CD4-positive, alpha-beta T cell treated with Interleukin-17A for 1 hour (primary cell): ENCODE measurements at places on chromosomes 3 and 15.

DNA sequence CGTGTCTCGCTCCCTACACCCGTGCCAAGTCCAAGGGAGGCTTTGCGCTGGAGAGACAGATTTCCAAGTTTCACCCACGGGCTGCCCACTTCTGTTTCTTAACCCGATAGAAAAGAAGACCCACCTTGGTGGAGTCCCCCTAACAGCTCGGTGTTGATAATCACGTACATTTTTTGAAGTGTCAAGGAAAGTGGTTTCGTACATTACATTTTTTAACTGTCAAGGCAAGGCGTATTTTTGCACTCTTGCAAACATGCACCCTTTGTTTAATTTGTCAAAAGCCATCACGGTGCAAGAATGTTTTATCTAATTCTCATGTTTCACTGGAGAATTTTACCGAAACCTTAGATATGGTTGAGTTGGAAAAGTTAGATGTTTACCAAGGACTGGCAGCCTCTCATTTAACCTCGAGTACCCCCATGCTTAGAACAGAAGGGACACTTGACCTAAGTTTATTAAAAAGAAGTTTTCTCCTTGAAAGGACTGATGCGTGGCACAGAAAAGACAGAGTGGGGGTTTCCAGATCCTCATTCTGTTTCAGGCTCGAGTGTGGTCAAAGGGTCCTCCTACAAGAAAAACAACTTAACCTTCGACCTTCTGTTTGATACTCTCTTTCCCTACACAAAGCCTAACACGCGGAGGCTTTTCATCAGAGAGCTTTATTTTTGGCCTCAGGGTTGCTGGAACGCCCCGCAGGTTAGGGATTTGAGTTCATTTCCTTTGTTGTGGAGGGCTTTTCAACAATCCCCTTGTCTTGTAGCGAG lies 882 bp downstream of the GXYLT2 start:
- no peak for DNase-seq

DNA sequence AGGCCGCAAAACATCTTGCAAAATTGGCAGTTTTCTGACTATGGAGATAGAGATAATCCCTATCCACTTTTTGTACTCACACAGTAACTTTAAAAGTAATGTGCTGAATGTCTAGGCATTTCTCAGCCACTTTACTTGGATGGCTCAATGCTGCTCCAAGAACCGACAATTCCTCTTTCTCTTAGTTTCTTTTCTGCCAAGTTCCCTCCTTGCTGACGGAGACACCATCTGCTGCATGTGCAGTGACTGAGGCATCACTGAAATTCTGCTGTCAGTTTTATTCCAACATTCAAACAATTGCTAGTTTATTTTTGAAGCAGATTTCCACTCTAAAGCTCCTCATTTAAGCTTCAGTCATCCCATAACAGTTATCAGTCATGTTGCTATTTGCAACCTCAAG lies 116.0 kb upstream of the RBMS3 start:
- no peak for DNase-seq

DNA sequence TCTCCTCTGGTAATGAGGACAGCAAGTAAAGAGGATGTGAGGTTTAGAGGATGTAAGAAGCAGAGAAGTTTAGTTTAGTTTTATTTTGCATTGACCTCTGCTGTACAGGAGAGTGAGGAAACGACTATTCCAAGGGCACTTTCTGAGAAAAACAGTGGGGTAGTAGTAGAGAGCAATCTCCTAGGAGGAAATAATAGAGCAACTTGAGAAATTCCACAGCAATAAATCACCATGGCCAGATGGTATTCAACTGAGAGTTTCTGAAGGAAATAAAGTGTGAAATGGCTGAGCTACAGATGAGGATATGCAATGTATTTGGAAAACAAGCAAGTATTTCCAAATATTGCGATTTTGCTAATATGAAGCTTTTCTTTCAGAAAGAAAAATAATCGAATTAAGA lies 118.9 kb downstream of the DPH6 start:
- no peak for DNase-seq

GRCh38 chr3:100216713-100217112 lies 44.1 kb upstream of the TBC1D23 start:
- no peak for DNase-seq

- DNase-seq: no peak
These were observed 283.4 kb upstream of the ATP11B start for GRCh38 chr3:182509844-182510460.

DNA sequence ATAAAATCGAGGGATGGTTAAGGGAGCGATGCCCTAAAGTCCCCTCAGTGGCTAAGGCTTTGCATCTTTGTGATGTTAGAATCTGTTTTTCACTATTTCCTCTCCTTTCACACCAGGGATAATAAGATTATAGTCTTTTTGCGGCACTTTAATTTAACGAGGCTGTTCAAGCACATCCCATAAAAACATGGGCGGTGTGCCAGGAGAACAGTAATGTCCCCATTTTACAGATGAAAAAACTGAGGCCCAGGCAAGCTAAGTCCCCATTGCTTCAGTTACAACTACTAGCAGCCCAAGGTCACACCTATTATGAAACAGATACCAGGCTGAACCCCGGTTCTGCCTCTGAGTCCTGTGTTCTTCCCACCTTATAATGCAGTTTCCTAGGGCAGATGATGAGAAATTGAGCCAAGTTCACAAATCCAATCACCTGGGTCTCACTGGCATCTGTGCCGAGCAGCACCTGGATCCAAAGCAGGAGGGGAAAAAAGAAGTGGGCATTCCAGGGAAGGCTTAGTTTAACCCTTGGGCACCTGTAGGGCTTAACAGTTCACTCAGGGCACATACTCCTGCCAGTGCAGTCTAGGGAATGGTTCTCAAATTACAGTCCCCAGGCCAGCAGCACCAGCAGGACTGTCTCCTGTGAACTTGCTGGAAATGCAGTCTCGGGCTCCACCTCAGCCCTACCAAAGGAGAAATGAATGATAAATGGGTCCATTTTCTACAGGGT lies 169.3 kb downstream of the RAB11A start:
- DNase-seq: no peak

DNA sequence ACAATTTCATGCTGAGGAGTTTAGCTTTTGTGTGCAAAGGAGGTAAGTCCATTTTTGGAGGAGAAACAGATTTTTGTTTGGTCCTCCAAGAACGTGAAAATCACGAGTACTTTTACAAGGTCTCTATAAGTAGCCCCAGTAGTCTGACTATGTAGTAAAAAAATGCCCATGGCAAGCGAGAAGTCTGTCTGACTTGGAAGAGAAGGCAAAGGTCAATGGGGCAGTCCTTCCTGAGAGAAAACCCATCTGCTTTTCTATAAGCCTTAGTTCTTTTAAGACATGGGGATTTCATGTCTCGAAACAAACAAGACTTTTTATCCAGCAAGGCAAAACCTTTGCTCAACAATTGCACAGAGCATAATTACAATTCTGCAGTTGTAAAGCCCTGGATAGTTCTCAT lies 183.2 kb downstream of the GAP43 start:
- DNase-seq: no peak

- no peak for DNase-seq
These were observed 320.1 kb downstream of the PYDC2 start for GRCh38 chr3:191781044-191781443.

- no peak for DNase-seq
These were observed 130.9 kb upstream of the IQSEC1 start for GRCh38 chr3:13204177-13204581.

DNA sequence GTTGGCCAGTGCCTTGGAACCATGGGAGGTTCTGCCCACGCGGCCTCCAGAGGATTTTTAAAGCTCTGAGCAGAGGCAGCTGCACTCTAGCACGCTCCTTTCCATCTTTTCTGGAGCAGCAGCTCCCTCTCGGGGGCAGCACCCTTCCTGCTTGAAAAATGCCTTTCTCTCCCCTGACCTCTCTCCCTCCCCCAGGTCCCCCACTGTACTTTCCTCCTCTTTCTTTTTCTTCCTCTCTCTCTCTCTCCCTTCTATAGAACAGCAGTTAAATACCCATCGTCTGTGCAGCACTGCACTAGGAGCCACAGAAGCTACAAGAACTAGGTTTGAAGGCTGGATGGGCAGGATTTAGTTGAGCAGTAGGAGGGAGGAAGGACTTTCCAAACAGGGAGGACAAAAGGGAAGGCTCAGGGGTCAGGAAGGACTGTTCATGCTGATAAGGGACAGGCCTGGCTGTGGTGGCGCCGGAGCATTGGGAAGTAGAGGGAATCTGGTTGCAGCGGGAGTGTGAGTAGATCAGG lies 4.4 kb downstream of the ALPK3 start:
- no peak for DNase-seq

GRCh38 chr3:116492379-116492778 lies 47.1 kb upstream of the LSAMP start:
- no peak for DNase-seq

- no peak for DNase-seq
These were observed 331.4 kb upstream of the WNT5A start for GRCh38 chr3:55818485-55818884.

DNA sequence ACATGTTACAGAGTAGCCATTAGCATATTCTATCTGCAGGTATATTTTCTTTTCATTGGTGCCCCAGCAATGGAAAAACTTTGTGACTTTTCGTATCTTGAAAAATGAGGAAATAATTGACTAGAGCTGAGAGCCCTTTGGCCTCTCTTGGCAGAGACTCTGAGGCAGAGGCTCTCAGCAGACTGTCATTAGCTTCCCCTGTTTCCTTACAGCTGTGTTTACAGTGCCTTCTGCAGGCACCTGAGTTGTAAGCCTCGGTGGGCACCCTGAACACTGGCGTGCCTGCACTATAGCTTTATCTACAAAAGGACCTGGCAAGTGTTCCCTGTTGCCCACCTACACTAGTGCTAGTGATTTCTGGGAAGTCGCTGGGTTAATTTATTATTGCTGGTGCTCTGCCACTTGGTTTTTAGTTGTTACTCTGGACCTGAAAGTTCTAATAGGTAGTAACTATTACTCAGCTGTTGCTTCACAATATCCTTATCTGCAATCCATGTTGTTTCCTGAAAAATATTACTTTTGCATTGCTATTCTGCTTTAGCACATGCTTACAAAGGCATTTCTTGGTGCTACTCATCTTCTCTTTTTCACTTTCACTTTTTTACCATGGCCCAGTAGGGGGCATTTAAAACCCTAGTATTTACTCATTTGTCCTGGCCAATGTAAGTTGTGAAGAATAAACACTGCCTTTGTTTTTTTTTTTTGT lies 7.8 kb upstream of the GPR171 start:
- DNase-seq: no peak
